ENCODE measurements at places on chromosomes 4 and X.
A peak's percentile ranks its signal among the peaks of the same experiment; 100 is the strongest.

- no peak for DNase-seq
These were observed 37.1 kb downstream of the TMEM150C start for GRCh38 chr4:82524570-82525152.

DNA sequence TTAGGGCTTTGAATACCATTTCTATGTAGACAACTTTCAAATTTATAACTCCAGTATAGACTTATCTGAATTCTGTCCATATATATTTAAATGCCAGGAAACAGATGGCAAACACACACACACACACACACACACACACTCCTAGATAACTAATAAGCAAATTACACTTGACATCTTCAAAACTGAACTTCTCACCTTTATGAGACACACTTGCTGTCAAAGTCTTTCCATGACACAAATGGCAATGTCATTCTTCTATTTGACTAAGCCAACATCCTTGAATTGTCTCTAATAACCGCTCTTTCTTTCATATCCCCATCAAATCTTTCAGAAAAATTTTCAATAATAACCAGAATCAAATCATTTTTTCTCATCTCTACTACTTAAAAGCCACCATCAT is 402.4 kb downstream of the PCDH18 start:
- no peak for DNase-seq

- DNase-seq, result no peak
These were observed 216.4 kb upstream of the RASGEF1B start for GRCh38 chr4:81688085-81688484.

DNA sequence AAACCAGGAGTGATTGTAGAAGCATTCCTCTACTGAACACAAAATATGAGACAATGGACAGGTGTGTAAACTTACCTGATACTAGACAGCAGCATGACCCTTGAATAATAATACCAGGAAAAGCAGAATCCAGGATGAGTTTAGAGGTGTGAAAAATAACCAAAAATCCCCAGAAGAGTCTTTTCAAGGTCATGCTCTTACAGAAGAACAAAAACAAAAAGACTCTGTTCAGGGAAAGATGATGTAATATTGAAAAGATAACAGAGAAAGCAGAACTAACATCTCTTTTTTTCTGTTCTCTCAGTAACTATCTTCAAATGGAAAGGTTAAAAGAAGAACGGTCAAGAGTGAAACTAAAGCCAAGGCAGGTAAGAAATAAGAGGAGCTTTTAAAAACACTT is 14.0 kb upstream of the ARHGAP10 start:
- DNase-seq, result no peak

- DNase-seq, result no peak
These were observed 5.5 kb downstream of the SEPSECS start for GRCh38 chr4:25154594-25155265.

DNA sequence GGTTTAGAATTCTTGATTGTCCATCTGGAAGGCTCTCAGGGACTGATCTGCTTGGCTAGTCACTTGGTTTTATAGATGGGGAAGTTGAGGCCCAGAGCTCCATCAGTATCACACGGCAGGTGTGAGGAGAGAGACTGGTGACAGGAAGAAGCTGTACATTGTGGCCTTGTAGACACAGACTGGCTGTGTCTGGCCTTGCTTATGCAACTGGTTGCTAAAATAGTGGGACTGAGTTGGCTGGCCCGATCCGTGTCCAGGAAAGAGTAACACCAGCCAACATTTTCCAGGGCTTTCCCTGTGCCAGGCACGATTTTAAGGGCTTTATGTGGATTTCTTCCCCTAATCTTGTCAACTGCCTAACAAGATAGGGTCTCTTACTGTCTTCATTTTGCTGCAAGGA is 2.8 kb downstream of the TBC1D14 start:
- DNase-seq, result no peak

GRCh38 chrX:140431521-140431920 is 73.3 kb downstream of the SOX3 start:
- DNase-seq, result no peak

DNA sequence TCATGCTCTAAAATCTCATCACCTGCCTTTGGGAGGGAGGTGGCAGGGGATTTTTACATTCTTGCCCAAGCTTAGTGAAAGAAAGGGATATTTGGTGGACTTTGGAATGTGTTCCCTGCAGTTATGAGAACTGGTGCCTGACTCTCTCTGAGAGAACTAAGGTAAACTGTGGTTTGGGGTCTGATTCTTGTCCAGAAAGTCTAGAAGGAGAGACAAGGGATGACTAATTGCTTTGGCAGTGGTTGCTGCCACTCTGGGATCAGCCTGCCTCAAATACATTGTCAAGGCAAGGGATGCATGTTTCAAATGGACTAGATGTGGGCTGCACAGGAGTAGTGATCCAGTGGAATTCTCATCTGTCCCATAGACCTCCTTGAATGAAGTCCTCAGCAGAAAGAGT is 115.2 kb downstream of the DDIT4L start:
- no peak for DNase-seq

DNA sequence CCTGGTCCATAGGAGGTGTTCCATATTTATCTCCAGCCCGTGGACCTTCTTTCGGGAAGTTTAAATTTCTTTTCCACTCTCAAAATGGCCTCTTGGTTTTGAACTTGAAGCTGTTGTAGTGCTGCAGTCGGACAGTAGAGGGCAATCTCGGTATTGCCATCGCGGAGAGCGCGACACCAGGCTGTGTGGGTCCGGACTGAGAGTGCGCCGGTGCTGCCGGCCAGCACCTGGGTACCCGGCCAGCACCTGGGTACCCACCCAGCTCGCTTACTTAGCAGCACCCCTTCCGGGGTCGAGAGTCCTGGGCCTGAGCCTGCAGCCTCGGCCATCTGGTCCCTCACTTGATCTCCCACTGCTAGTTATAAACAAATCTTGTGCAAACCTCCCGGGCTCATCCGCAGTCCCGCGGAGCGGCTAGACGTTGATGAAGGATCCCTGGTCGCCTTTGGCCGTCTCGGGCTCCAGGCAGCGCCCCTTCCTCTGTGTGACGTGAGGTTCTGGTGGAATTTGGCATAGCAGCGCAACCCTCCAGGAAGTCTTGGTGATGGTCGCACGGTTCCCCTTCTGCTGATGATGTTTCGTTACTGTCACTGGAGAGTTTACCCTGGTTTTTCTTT is 18.0 kb downstream of the FAM9A start:
- peak; percentile 19 for DNase-seq

DNA sequence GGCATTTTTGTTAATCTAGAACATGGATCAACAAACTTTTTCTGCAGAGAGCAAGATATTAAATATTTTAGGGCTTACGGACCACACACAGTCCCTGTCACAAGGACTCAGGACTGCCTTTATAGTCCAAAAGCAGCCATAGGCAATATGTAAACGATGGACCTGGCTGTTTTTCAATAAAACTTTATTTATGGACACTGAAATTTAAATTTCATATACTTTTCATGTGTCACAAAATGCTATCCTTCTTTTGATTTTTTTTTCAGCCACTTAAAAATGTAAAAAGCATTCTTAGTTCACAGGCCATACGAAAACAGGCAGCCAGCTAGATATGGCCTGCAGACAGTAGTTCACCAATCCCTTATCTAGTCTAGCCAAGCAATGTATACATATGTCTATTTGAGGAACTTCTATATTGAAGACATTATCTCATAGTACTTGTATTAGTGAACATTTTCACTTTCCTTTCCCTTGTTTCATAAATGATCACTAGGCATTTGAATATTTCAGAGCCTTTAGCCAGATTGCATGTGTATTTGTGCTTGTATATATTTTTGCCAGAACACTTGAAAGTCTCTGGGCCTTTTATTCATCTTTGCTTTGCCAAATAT is 350.9 kb downstream of the RPA4 start:
- DNase-seq, result no peak

- no peak for DNase-seq
These were observed 32.6 kb downstream of the DOCK11 start for GRCh38 chrX:118528071-118528737.

GRCh38 chr4:156766846-156767245 is 204.8 kb downstream of the PDGFC start:
- DNase-seq, result no peak

DNA sequence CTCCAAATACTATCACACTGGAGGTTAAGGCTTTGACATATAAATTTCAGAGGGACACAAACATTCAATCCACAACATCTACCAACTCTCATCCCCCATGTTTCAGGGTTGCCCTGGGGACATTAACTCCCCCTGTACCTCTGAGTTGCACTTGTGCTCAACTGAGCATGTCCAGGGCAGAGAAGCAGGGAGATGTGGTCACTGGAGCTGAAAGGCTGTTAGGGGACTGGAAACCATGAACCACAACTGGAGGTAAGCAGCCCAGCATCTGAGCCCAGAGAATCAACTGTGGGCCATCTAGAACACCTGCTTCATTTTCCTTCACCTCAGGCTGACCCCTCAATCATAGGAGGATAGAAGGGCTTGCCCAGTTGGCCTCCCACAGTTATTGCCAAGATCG is 641.1 kb downstream of the MID1IP1 start:
- no peak for DNase-seq

DNA sequence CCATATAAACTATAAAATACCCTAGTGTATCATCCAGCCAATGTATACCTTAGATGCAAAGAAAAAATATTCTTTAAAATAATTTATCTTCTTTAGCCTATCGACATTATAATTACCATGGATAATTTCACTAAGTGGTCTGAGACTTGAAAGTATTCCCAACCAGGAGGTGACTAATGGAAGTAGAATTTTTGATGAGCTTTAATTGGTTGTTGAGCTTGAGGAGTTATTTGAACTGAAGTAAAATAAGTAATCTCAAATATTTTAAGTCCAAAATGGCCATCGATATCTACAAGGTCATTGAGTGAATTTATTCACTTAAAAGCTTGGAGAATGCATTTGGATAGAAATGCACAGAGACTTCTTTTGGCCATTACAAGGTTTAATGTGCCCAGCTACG is 436.2 kb downstream of the TLL1 start:
- DNase-seq, result no peak

GRCh38 chr4:136471051-136471450 is 1061.2 kb downstream of the PCDH18 start:
- no peak for DNase-seq

DNA sequence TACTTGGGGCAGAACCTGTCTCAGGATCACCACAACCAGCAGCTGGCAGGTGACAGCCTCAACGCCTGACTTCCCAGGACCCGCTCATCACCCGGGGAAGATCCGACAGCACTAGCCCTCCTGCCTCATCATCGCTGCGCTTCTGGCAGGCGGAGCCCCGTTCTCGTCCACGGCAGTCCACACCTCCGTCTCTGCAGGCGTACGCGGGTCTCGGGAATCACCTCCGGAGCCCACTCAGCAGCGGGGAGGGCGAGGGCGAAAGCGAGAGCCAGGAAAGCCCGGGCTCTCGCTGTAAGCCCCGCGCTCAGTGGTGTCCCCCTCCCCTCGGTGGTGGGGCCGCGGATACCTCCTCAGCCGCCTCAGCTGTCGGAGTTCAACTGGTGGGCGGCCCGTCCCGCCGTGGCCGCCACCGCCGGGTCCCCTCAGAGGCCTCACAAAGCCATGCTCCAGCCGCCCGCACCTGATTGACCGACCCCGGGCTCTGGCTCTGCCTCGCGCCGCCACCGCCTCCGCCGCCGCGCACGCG is 518 bp upstream of the CNKSR2 start:
- peak; percentile 87 for DNase-seq
